ENCODE measurements at places on chromosomes 4 and X.

DNA sequence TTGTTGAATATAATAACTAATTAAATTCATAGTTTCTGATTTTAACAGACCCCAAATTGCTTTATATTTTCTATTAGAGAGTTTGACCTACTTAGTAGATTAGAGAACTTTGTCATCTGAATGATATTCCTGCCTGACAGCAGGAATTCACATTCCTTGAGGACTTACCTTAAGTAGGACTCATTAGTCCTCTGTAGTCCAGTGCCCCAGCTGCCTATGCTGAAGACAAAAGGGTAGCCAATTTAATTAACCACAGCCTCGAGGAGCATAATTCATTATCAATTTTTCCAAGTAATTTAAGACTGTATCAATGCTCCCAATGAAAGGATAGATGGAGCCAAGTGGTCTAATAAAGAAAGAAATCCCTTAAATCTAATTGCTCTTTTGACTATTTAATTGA, 1405.0 kb upstream of the IGFBP7 start:
- no peak for DNase-seq

DNA sequence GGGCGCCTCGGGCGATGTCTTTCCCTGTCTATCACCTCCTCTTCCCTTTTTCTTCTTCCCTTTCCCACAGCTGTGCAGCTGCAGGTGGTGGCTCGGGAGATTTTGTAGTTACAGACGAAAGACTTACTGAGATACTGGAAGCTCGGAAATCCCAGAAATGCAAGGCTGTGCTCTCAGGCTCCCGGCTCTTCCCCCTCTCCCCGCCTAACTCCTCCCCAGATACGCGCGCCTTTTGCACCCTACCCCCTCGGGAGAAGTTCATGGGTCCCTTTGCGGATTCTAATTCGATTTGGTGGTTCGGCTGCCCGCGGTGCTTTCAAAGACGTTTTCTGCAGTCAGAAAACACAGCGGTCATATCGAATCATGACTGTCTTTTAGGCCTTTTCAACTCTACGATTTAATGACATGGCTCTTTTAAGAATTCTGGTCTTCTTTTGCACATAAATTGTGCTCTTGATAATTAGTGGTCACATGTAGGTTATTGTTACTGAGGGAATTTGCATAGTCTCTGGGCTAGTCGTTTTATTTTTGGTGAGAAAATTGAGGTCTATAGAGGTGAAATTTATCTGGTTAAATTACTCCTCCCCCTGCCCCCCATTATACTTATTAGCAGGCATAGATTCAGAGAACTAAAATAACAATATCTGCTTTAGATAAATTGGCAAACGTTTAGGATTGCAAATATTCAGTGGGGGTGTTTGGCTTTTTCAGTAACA, 1.6 kb downstream of the SEPTIN11 start:
- no peak for DNase-seq

GRCh38 chrX:12954981-12955380, 19.9 kb upstream of the TMSB4X start:
- peak; percentile 53 for DNase-seq

- DNase-seq = no peak
Observed at GRCh38 chrX:30580641-30581040, 3.1 kb upstream of the TASL start.

GRCh38 chrX:3563451-3563850, 150.0 kb downstream of the PRKX start:
- DNase-seq = no peak

DNA sequence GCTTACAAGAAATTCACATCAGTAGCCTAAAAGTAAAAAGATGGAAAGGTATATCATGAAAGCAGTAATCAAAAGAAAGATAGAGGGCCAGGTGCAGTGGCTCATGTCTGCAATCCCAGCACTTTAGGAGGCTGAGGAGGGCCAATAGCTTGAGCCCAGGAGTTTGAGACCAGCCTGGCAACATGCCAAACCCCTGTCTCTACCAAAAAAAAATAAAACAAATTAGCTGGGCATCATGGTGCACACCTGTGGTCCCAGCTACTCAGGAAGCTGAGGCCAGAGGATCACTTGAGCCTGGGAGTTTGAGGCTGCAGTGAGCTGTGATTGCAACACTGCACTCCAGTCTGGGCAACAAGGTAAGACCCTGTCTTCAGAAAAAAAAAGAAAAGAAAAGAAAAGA, 55.5 kb downstream of the GSPT2 start:
- DNase-seq = no peak

DNA sequence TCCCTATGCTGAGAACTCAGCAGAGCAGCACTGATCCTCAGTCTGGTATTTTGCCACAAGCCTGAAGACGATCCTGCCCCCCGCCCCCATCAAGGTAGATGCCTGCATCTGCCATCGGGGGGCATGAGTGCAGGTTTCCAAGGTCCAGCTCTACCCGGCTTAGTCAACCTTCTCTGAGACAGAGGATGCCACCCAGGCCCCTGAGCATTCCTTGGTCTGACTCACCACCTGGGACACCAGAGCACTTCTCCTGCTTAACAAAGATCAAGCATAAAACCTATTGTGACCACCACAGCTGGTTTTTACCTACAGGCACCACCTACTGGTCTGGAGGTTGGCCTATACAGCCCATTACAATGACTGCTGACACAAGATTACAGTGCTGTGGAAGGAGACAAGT, 1168.1 kb downstream of the PCDH19 start:
- DNase-seq = no peak

DNA sequence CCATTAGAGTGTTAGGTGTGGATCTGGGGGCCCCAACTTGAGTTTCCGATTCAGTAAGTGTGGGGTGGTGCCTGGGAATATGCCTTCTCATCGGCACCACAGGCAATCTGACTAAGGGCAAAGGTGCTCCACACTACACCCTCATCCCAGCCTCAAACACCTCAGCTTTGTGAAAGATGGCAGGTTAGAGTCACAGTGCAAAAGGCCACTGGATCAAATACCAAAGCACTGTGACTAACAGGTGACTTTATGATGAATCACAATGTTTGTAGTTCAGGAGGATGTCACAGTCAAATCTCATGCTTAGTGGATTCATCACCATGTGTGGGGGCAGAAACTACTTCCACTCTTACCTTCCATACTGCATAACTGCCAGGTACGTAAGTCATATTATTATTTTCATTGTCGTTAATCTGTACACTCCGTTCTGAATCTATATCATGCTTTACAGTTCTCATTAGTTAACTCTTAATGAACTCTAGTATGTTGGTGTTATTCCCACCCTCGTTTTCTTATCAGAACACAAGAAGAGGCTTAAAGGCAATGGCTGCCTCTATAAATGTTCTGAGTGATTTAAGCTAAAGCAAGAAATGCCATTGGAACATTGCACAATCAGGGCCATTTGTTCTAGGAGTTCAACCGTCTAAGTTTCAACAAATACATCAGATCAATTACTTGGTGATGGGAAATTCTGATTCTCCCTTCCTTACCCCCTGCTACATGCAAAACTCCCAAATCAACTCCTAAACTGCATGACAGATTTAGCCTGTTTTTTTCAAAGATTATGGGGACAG, 50.2 kb downstream of the PRKG2 start:
- DNase-seq = no peak

GRCh38 chr4:26058537-26058936, 144.5 kb downstream of the SMIM20 start:
- no peak for DNase-seq

GRCh38 chrX:13263560-13264251, 56.1 kb downstream of the ATXN3L start:
- DNase-seq = no peak

- no peak for DNase-seq
Observed at GRCh38 chrX:124085063-124085462, 123.6 kb downstream of the STAG2 start.

DNA sequence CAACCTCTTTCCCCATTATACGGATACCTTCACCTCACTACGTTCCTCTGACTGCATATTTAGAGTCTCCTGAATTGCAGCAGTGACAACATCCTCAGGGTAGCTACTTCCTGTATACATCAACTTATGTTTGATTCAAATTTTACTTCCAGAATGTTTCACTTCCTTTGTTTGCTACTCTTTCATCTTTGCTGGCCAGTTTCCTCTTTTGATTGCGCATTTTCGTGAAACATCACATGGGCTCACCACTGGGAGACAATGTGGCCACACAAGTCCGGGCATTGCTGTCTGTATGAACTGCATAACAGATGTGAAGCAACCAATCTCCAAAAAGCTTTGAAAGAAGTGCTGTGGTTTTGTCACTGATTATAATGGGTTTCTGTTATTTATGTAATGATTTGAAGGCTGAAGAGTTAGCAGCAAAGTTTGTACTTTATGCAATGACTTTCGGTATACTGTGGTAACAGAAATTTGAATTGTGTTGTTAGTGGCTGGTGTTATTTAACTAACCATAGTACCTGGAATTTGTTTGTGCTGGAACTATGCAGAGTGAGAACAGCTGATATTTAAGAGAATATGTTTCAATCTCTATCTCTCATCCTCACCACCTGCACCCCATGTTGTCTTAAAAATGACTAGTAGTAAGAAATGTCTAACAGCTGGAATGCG, 7.4 kb downstream of the SNCA start:
- no peak for DNase-seq

GRCh38 chr4:20493761-20494353, 206.4 kb upstream of the PACRGL start:
- DNase-seq = no peak
